ENCODE measurements at places on chromosomes 13 and 19.
A peak's percentile ranks its signal among the peaks of the same experiment; 100 is the strongest.

GRCh38 chr13:94978516-94978915 is 266.2 kb upstream of the SOX21 start:
- DNase-seq, result no peak

DNA sequence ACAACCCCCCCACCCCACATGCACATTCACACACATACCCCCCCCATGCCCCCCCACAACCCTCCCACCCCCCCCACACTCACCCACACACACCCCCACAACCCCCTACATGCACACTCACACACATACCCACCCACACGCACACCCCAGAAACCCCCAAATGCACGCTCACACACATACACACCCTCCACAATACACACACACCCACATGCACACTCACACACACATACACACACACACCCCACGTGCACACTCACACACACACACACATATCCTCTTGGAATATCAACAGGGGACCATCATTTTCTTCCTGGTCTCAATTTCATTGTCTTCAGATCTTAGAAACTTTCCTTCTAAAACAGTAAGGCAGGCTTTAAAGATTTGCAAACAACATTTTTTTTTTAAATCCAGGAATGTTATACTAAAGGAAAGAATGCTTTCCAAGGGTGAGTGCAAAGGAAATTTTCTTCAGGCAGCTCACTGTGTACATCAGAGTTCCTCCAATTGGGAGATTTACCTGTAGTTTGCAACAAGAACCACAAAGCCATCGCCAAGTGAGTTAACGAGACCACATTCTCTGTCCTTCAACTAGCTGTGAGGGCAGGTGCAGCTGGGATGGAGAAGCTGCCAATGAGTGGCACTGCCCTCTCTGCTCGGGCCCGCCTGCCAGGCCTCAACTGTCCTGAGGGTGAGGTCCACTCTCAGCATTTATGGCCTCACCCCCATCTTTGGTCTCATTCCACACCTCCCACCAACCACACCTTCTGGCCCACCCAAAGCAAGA is 53.0 kb downstream of the MRPL57 start:
- no peak for DNase-seq

DNA sequence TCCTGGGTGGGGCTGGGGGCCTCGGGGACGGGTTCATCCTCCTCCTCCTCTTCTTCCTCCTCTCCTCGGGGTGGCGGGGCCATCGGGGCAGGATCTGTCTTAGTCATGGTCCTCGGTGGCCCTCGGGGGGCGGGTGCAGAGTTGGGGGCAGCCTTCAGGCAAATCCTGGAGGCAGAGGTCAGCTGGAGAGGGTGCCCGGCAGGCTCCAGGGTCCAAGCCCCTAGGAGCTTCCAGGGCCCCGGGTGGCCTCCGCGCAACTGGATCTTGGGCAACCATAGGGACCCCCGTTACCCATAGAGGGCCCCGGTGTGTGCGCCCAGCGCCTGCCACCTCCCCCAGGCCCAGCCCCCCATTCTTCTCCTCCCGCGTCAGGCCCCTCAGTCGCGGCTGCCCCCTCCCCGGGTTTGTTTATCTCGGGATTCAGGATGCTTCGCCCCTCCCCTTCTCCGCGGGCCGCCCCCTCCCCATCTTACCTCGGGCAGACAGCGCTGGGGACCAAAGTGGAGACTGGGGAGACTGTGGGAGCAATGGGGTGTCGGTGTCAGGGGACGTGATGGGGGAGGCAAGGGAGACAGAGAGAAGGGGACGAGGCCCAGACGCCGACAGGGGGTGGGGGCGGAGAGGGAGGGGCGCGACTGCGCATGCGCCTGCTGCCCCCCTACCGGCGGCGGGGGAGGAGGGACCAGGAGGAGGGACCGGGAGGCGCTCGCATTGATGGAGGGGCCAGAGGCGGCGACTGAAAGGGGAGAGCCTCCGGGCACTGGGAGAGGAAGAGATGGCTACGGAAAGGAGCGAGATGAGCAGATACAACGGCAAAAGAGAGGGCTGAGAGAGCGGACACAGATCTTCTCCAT is at the start of gene CLIP3:
CLIP3 (minus strand) TSS at position 623 of the 854 bp plus-strand sequence; CDS start at position 107, 516 bp downstream.
- DNase-seq, result no peak

DNA sequence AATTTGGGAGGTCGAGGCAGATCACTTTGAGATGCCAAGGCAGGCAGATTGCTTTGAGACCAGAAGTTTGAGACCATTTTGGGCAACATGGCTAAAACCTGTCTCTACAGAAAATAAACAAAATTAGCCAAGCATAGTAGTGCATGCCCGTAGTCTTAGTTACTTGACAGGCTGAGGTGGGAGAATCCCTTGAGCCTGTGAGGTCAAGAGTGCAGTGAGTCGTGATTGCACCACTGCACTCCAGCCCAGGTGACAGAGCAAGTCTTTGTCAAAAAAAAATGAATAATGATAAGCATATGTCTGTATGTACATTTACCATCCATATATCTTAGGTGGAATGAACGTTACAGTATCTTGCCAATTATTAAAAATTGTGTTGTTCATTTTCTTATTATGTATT is 2447.7 kb downstream of the PCDH9 start:
- no peak for DNase-seq

DNA sequence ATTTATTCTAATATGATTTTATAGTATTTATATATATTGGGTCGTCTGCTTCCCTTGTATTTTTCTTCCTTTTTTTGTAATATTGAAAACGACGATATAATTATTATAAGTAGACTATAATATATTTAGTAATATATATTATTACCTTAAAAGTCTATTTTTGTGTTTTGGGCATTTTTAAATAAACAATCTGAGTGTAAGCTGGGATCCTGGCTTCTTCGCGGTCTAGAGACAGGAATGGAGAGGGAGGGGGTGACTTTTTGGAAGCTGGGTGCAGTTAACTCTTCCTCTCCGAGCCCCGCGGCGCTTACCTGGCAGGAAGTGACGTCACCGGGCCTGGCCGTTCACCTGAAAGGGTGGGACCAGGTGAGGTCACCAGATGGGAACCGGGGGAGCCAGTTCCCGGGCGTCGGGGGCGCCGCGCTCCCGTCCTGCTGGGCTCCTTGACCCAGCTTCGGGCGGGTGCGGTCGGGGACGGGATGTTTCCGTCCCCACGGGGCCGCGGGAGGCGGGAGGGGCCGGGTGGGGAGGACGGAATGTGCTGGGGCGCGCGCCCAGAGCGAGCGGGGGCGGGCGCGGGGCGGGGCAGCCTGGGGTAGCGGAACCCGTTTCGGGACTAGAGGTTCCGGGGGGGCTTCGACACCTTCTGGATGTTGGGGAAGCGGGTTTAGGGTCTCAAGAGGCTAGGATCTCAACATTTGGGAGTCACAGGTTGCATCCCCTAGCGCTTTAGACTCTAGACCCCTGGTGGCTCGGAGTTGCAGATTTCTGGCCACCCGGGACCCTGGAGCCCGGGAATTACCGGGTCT is 2.8 kb downstream of the ZFP36 start:
- DNase-seq, result peak; percentile 86

- DNase-seq, result no peak
Observed at GRCh38 chr19:51754770-51755169, 3.1 kb upstream of the FPR1 start.

GRCh38 chr19:6958791-6959190 is 62.4 kb downstream of the MBD3L2B start:
- no peak for DNase-seq

DNA sequence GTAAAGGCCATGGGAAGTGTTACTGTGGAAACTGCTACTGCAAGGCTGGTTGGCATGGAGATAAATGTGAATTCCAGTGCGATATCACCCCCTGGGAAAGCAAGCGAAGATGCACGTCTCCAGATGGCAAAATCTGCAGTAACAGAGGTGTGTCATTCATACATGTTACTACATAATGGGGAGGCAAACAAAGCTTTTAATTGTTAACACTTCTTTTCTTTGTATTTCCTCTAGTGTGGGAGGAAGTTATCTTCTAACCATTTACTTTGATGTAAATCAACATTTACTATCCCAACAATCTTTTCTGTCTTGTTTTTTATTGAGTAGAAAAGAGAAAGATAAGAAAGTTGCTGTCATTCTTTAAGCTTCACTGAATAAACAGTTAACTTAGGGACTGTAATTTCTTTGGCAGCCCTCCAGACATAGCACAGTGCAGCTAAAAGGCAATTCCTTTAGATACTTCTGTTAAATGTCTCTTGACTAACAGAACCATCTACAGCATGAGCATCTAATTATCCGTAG is 126.9 kb downstream of the ITGBL1 start:
- DNase-seq, result no peak

DNA sequence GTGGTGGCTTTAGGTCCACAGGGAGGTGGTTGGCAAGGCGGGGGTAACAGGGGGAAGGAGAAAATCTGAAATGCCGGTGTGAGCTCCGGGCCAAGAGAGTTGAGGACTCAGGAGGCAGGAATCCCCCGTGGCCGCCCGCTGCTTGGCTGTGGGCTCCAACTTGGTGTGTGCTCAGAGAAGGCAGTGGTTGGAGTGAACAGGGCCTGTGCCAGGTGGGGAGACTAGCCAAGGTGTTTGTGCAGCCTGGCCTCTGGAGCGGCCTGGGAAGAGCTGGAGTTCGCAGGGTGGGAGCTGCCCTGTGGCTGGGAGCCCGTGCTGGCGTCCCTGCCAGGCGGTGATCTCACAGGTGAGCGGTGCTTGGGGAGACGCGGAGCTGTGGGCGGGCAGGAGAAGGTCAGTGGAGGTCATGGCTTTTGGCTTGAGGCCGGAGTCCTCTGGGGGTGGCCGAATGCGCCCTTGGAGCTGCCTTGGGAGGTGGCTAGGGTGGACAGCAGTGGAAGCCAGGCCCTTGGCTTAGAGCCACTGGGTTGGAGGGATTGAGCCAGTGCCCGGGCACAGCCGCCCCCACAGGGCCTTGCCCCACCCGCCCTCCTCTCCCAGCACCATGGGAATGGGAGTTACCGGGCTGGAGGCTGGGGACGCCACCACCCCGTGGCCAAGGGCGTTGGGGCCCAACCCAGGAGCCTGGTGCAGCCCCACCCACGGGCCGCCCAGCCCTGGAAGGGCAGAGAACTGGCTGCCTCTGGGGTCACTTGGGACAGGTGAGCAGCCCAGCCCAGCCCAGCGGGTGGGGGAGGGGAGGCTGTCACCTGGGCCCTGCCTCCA is 7.1 kb upstream of the CIRBP start:
- DNase-seq, result no peak

DNA sequence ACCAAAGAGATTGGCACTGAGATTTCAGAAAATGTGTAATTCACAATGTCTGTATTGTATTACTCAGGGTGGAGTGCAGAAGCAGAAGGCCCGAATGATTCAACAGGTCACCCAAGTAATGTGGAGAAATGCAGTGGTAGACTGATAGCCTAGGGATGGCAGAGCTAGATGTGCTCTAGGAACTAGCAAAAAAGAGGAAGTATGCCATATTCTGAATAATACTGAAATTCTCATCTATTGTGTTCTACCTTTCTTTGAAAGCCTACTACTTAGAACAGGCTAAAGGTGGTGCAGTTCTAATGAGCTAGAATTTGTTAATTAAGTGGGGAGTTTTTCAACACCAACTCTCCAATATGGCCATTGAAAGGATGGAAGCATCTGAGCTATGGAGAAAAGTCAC is 1449.8 kb upstream of the MIR17HG start:
- DNase-seq, result no peak

GRCh38 chr13:113874579-113875428 is 10.9 kb upstream of the GAS6 start:
- no peak for DNase-seq

- no peak for DNase-seq
Observed at GRCh38 chr19:3576696-3577443, 4.1 kb downstream of the HMG20B start.

- no peak for DNase-seq
Observed at GRCh38 chr13:95579303-95579702, 26.8 kb downstream of the CLDN10 start.

DNA sequence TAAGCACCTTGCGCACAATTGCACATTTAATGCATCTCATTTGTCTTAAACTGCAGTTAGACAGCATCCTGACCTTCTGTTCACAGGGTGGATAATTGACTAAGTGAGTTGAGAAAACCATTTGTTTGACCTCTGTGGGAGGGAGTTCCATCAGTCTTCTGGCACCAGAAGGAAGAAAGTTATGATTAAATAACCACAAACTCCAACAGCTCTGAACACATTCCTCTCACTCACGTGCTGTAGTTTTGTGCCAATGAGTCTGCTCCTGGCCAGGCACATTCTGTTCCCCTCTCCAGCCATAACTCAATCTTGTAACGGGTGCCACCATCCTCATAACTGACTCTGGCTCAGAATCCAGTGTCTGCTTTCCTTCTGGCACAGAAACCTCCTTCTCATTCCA is 817.2 kb downstream of the SLITRK1 start:
- no peak for DNase-seq

DNA sequence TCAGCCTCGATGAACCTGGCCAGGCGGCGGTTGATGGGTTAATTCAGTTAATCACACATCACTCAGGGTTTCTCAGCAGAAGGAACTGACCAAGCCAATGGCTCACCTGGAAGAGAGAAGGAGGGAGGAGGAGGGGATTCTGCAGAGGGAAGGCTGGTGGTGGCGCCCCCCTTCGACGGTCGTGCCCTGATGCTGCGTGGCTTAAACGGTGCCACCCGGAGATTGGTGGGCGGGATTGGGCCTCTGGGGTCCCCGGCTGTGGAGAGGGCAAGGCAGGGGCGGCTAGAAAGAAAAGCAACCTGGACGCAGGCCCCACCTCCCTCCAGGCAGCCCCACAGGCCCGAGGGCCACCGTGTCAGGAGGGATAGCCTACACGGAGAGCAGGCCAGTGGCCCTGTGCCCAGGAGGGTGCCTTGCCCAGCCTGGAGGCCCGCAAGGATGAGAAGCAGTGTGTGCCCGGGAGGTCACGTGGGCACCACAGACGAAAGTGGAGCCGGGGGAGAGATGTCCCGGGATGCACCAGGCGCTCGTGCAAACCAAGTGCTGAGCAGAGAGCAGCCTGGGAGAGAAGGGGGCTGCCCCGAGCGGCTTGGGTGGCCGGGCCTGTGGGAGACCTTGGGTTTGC is 16.0 kb downstream of the CSNK1G2 start:
- no peak for DNase-seq

DNA sequence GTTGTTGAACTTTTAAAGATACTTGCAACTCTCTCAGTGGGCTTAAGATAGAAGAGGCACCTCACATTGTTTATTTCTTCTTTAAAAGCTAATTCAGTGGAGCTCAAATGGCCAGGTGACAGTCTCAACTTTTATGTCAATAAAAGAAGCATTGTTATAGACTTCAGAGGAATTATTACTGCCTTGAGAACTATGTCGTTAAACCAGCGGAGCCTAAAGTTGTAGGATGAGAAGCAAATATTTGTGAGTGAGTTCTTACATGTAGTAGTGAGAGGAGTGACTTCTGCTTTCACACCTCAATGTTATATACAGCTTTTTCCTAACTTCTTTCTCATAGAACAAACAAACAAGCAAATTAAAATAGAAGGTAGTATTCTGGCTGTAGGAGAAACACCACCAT is 31.2 kb upstream of the DGKH start:
- no peak for DNase-seq

GRCh38 chr13:34747507-34747906 is 194.6 kb upstream of the NBEA start:
- no peak for DNase-seq

GRCh38 chr13:84946192-84946591 is 853.0 kb downstream of the SLITRK6 start:
- DNase-seq, result no peak

- DNase-seq, result no peak
Observed at GRCh38 chr13:66312312-66313087, 917.6 kb downstream of the PCDH9 start.

All from T follicular helper cell (primary cell).